ENCODE measurements at places on chromosomes 5 and 9.
A peak's percentile ranks its signal among the peaks of the same experiment; 100 is the strongest.

- H3K27ac ChIP-seq = no peak overlapping the region
- no peak overlapping the region for H3K4me3 ChIP-seq
- H3K27me3 ChIP-seq = no peaks in the 10 kb centered on the region
- no peaks in the 10 kb centered on the region for H3K36me3 ChIP-seq
- no peak for DNase-seq
Measured at GRCh38 chr9:115373710-115374045, 255.7 kb upstream of the TNC start.

- H3K4me1 ChIP-seq = no peaks in the 10 kb centered on the region
- H3K4me3 ChIP-seq = no peak overlapping the region
Measured at GRCh38 chr9:15231788-15232635, 75.0 kb downstream of the TTC39B start.

DNA sequence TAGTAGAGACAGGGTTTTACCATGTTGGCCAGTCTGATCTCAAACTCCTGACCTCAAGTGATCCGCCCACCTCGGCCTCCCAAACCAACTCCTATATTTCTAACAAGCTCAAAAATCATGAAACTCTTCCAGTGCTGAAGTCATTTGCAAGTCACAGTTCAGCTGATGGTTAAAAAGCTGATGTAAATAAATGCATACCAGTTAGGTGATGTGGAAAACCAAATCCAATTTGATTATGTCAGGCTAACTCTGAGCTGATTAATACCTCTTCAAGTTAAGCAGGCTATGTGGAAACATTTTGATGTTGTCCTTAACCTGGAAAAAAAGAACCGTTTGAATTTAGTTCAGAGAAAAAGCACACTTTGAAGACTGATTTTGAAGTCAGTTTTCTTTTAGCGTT, 51.0 kb downstream of the TMEM252 start:
- no peaks in the 10 kb centered on the region for H3K4me1 ChIP-seq
- no peak for DNase-seq
- H3K36me3 ChIP-seq = peaks cover 29% of the 10 kb centered on the region
- no peak overlapping the region for H3K4me3 ChIP-seq
- H3K27me3 ChIP-seq = no peaks in the 10 kb centered on the region

- DNase-seq = no peak
- H3K27me3 ChIP-seq = no peaks in the 10 kb centered on the region
- H3K27ac ChIP-seq = no peak overlapping the region
- H3K4me1 ChIP-seq = peaks cover 14% of the 10 kb centered on the region
Measured at GRCh38 chr5:154220625-154221024, 30.1 kb downstream of the GALNT10 start.

DNA sequence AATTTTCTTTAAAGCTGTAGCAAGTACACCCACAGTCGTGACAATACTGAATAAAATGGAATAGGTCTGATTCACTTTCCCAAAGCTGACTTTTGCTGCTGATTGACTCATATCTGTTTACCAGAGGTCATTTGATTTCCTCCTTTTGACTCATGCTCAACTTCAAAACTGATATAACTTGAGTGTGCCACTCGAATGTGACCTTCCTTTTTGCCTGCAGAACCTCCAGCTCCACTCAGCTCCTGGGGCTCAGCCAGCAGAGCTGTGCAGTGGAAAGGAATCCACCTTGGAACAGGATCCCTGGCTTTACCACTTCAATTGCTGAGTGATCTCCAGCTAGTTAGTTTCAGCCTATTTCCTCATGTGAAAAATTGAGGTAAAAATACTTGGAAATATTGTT, 84.1 kb downstream of the FEM1C start:
- H3K4me3 ChIP-seq = no peak overlapping the region
- H3K27me3 ChIP-seq = no peaks in the 10 kb centered on the region
- H3K27ac ChIP-seq = peak overlapping the region; percentile 67
- no peaks in the 10 kb centered on the region for H3K36me3 ChIP-seq

GRCh38 chr9:124392254-124392870, 22.9 kb downstream of the PSMB7 start:
- no peak overlapping the region for H3K27ac ChIP-seq
- no peaks in the 10 kb centered on the region for H3K27me3 ChIP-seq
- peaks cover 62% of the 10 kb centered on the region for H3K4me1 ChIP-seq

GRCh38 chr9:105881654-105882349, 187.5 kb downstream of the TMEM38B start:
- no peaks in the 10 kb centered on the region for H3K27me3 ChIP-seq
- H3K4me3 ChIP-seq = no peak overlapping the region
- no peaks in the 10 kb centered on the region for H3K4me1 ChIP-seq
- H3K27ac ChIP-seq = no peak overlapping the region

DNA sequence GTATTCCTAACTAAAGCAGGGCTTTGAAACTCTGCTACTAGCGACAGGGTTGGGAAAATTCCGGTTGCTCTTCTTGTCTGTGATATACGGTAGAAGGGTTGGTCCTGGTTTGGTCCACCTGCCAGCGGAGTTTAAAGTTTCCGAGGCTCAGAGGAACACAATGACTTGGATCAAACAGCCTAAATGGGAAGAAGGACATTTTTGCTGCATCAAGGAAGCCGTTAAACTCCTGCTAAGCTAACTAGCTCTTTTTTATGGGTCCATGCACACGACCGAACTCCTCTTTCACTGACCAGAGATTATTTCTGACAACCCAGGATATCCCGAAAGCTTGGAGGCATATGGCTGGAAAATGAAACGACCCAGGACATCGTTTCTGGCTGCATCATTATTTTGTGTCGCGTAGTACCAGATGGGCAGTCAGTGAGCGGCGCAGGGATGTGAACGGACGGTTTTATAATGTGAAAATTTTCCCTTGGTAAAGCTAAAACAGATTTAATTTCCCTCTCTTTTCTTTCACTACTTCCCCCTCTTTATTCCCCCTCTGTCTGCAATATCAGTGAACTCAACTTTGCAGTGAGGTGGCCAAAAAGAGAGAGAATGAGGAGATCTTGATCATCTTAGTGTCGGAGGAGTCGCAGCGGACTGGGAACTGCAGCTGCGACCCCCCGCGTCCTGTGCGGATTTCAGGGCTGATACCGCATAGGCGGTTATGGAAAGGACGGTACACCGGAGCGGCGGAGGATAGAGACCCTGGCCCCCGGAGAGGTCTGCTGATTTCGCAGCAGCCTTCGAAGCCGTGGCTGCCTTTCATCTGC, at the start of gene LURAP1L:
TSS of gene LURAP1L (plus strand) at position 160 of the 818 bp plus-strand sequence. CDS start 696 bp downstream, outside the sequence.
- H3K4me3 ChIP-seq = peak within 1 kb of the TSS; percentile 84
- peak within 1 kb of the TSS; percentile 89 for H3K27ac ChIP-seq
- DNase-seq = no peak

DNA sequence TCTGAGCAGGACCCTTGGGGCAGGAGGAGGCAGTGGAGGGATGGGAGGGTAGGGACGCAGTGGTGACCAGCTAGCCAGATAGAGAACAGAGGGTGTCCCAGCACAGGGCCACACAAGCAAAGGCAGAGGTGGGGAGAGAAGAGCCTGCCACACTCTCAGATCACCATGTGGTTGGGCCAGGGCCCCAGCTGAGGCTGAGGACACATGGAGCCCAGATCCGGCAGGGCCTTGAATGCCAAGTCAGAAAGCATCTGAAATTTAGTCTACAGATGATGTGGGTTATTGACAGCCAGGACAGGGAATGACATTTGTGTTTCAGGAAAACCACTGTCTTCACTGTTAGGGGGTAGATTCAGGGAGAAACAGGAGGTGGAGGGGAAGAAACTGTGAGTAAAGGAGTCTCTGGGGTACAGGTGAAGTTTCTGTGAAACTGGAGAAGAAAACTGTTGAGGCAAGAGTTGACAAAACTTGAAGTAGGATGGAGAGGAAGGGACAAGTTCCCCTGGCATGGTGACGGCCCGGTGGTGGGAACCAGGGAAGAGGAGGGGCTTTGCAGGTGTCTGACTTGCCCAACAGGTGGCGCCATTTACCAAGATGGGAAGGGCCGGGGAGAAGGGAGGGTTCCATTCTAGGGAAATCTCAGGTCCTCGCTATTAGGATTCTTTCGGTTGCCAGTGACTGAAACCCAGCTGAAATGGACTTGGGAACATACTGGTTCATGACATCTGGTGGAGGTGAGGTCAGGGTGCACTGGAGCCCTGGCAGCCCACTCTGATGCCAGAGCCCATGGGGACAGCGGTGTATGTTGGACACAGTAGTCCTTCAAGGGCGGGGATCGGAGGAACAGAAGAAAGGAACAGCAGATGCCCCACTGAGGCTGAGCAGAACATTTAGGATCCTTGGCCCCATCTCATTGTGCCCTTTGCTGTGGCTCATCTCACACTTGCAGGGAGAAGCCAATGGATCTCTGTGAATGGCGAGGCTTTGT, 100.1 kb downstream of the KCNIP1 start:
- no peak overlapping the region for H3K27ac ChIP-seq
- H3K4me1 ChIP-seq = no peaks in the 10 kb centered on the region
- no peaks in the 10 kb centered on the region for H3K36me3 ChIP-seq
- no peak overlapping the region for H3K4me3 ChIP-seq
- DNase-seq = no peak

DNA sequence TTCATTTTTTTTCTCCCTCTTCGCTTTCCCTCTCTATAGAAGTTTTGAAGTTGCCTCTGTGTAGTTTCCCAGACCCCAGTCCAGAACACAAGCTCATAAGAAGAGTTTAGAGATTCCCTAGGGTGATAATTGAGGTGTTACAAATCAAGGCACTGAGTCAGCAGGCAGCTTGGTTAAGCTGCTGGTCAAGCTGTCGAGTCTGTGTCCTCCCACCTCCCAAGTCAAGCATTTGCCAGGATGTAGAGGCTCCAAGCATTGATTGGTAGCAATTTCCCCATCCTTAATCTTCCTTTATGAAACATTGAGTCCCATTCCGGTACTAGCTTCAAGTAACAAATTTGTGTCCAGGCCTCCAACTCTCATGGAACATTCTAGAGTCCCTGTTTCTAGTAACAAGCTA, 47.5 kb upstream of the SLC1A1 start:
- H3K27me3 ChIP-seq = no peaks in the 10 kb centered on the region
- H3K4me3 ChIP-seq = no peak overlapping the region
- no peak for DNase-seq
- H3K4me1 ChIP-seq = no peaks in the 10 kb centered on the region
- H3K36me3 ChIP-seq = no peaks in the 10 kb centered on the region

GRCh38 chr9:2622461-2623287, 1.1 kb downstream of the VLDLR start:
- peaks cover 50% of the 10 kb centered on the region for H3K4me1 ChIP-seq
- no peak for DNase-seq
- no peaks in the 10 kb centered on the region for H3K27me3 ChIP-seq
- H3K4me3 ChIP-seq = peak overlapping the region; percentile 88
- peak overlapping the region; percentile 86 for H3K27ac ChIP-seq

DNA sequence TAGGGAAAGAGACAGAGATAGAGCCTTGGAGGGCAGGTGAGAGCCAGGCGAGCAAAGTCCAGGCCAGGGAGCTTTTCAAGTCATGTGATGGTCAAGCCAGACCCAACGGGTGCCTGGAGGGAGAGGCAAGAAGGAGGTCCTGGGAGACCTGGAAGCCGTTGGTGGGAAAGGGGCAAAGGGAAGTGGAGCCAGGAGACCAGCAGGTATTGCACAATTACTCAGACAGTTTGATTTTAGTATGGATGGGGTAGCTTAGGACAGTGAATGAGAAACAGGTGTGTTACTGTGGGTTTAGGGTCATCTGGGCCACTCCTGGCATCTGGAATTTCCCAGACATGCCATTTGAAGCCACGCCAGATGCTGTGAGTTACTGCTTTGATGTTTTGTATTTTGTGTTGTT, 5.1 kb downstream of the SECISBP2 start:
- no peaks in the 10 kb centered on the region for H3K27me3 ChIP-seq
- peaks cover 49% of the 10 kb centered on the region for H3K4me1 ChIP-seq
- DNase-seq = no peak
- no peaks in the 10 kb centered on the region for H3K36me3 ChIP-seq
- no peak overlapping the region for H3K4me3 ChIP-seq
- no peak overlapping the region for H3K27ac ChIP-seq

- no peak overlapping the region for H3K4me3 ChIP-seq
- H3K4me1 ChIP-seq = no peaks in the 10 kb centered on the region
- no peak for DNase-seq
- H3K36me3 ChIP-seq = no peaks in the 10 kb centered on the region
- no peak overlapping the region for H3K27ac ChIP-seq
Measured at GRCh38 chr5:74409712-74410111, 230.8 kb downstream of the ENC1 start.

GRCh38 chr5:151143645-151144044, 13.9 kb downstream of the ANXA6 start:
- H3K27ac ChIP-seq = no peak overlapping the region
- H3K4me3 ChIP-seq = no peak overlapping the region
- H3K27me3 ChIP-seq = no peaks in the 10 kb centered on the region

DNA sequence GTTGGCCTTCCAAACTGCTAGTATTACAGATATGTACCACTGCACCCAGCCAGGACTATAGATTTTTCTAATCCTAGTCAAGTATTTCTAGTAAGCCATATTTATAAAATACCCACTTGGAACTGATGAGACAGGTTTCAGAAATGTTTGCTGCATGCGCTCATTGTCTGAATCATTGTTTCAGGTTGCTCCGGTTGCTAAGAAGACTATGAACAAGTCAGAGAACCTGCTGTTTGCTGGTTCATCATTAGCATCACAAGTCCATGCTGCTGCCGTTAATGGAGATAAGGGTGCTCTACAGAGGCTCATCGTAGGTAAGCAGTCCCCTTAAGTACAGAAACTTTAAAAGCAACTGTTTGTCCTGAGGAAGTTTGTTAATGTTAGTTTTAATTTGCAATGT, 5.3 kb downstream of the INVS start:
- H3K27ac ChIP-seq = peak overlapping the region; percentile 0
- H3K36me3 ChIP-seq = peaks cover 16% of the 10 kb centered on the region
- H3K27me3 ChIP-seq = no peaks in the 10 kb centered on the region
- H3K4me1 ChIP-seq = peaks cover 24% of the 10 kb centered on the region
- no peak for DNase-seq
- H3K4me3 ChIP-seq = no peak overlapping the region

DNA sequence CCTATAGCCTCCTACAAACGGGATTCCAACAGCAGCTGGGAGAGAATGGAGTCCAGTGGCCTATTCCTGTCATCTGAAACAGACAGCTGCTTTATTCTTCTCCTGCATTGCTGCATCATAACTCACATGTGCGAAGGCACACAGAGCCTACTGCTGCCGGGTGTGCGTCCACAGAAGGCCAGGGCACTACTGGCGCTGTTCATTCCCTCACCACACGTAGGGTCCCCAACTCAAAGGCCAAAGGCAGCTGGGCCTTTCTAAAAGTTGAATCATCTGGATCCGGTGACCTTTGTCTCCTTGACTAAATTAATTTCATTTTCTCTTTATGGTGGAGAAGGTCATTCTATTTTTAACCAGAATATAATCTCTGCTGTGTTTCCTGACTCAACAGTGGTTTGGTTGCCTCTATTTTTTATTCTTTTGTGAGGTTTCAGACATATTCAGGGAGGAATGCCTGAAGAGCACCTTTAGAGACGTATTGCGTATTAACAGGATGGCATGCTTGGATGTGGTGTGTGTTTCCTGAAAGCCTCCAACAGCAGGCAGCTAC, 10.8 kb upstream of the SPATA24 start:
- no peak for DNase-seq
- no peak overlapping the region for H3K4me3 ChIP-seq
- no peaks in the 10 kb centered on the region for H3K27me3 ChIP-seq
- H3K4me1 ChIP-seq = peaks cover 64% of the 10 kb centered on the region

GRCh38 chr9:71826279-71826678, 58.0 kb upstream of the CEMIP2 start:
- no peaks in the 10 kb centered on the region for H3K4me1 ChIP-seq
- DNase-seq = no peak
- H3K36me3 ChIP-seq = no peaks in the 10 kb centered on the region
- no peak overlapping the region for H3K27ac ChIP-seq

Measured in esophagus squamous epithelium (tissue), 5 donors.